Activated CD4-positive, CD25-positive, alpha-beta regulatory T cell (primary cell): ENCODE measurements at places on chromosomes 7 and 10.

GRCh38 chr7:151550656-151551286 is 31.1 kb upstream of the RHEB start:
- DNase-seq, result no peak

- no peak for DNase-seq
These were observed 115.5 kb upstream of the CALCR start for GRCh38 chr7:93690021-93690420.

- DNase-seq, result no peak
These were observed 92.8 kb upstream of the CAPZA2 start for GRCh38 chr7:116769546-116769945.

- no peak for DNase-seq
These were observed 115.0 kb upstream of the KIF5B start for GRCh38 chr10:32171204-32171603.

DNA sequence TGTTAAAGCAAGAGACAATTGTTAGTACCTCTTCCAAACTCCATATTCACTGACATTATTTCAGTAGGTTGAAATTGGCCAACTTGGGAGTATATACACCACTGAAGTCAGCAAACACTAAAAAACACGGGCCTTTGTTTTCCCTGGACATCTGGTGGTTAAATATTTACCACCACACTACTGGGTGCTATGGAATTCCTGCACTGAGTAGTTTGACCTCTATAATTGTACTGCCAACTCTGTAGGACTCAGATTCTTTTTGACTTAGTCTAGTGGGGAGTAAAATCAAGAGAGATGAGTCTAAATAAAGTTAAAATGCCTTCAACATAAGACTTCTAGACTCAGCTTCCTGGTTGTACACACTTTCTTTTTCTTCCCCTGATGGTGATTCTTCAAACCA is 41.3 kb upstream of the TES start:
- DNase-seq, result no peak

DNA sequence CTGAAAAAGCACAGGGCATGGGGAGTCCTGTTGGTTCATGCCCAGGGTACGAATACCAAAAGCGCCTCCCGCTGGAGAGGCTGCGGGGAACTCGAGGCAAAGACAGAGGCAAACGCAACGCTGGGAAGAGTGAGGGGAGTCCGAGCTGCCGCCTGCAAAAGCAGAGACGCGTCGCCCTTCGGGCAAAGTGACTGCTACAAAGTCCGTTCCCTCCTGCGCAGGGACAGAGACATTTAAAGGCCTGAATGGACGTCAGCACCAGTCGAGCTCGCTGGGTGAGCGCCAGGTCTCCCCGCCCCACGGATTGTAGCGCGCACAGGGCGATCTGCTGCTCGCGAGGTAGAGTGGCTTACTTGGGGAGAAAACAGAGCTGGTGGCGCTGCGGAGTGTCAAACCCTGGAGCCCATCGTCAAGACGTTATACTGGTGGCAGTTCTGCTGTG is 732.8 kb downstream of the ZWINT start:
- DNase-seq, result no peak
